ENCODE measurements at places on chromosomes 4 and X. TPM values are rescaled to one million over a fixed set of nuclear protein-coding genes. Genes with fewer than 3 reads are reported as not detected.

DNA sequence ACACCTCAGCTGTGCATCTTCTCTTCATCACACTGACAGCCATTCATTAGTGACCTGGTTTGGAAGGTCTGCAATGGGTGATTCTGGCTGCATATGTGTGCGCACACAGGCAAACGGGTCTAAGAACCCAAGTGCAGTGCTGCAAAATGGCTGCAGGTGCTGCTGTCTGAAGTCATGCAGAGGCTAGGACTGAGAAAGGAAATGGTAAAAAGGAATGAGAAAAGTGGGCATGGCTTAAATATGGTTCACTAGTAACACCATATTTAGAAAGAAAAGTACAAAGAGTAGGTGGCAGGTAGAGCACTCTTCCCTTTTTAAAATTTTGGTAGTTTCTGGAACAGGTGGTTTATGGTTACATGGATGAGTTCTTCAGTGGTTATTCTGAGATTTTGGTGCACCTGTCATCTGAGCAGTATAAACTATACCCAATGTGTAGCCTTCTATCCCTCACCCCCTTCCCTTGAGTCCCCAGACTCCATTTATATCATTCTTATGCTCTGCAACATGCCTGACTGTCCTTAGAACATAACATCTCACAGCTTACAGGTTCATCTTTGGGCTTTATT, 78.4 kb downstream of the CCNG2 start:
- H3K4me1 ChIP-seq = no peaks in the 10 kb centered on the region
- H3K4me3 ChIP-seq = no peak overlapping the region
- H3K36me3 ChIP-seq = no peaks in the 10 kb centered on the region

DNA sequence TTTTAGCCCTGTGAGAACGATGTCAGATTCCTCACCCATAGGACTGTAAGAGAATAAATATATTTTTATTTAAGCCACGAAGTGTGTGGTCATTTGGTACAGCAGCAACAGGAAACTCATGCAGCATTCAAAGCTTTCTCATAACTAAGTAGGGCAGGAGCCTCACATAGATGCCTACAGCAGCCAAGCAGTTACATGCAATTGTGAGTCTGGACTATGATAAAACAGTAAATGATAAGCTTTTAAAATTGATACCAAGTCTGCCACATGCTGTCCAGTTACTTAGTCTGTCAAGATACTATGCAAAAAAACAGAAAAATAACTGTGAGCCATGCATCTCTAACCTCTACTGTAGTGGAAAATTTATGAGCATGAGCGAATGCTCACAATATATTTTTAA, 359.6 kb downstream of the HS3ST1 start:
- H3K4me3 ChIP-seq = no peak overlapping the region
- H3K27me3 ChIP-seq = no peaks in the 10 kb centered on the region
- no peak for DNase-seq
- no peaks in the 10 kb centered on the region for H3K36me3 ChIP-seq
- no peak overlapping the region for H3K27ac ChIP-seq
- H3K4me1 ChIP-seq = no peaks in the 10 kb centered on the region

- H3K27me3 ChIP-seq = no peaks in the 10 kb centered on the region
- H3K4me1 ChIP-seq = no peaks in the 10 kb centered on the region
- H3K36me3 ChIP-seq = no peaks in the 10 kb centered on the region
- H3K4me3 ChIP-seq = no peak overlapping the region
Measured at GRCh38 chr4:169996379-169997240, 29.6 kb downstream of the MFAP3L start.

DNA sequence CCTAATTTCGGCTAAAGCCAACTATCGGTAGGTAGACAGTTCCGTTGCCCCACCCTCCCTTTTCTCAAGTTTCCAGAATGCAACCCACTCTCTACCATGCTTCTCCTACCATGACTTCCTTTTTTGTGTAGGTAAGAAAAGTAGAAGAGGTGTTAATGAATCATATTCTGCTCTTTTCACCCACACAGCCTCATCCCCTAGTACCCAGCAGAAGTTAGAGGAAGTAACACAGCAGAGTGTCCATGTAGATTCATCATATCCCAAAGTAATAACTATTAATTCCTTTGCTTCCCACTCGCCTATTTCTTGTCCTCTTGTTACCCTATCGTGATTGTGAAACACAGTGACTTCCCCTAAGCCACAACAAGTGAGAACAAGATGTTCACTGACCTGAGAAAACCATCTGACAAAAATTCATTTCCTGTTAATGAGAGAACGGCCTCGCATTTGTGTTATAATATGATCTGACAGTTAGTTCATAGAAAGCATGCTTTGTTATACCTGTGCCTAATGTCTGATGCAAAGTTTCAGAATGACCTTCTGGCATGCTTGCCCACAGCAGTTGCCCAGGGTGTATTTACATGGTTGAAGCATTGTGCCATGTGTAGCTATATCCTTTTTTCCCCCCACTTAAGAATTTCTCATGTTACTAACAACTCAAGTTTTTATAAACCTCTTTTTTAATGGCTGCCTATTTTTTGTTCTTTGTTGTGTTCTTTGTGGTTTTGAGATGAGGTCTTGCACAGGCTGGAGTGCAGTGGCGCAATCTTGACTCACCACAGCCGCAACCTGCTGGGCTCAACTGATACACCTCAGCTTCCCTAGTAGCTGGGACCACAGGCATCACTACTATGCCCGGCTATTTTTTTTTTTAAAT, 185.6 kb downstream of the RAP1GDS1 start:
- H3K4me1 ChIP-seq = peaks cover 42% of the 10 kb centered on the region
- DNase-seq = peak; percentile 63

GRCh38 chr4:60223208-60223923, 976.8 kb upstream of the ADGRL3 start:
- H3K4me1 ChIP-seq = no peaks in the 10 kb centered on the region
- H3K27me3 ChIP-seq = no peaks in the 10 kb centered on the region
- H3K36me3 ChIP-seq = no peaks in the 10 kb centered on the region

- peaks cover 27% of the 10 kb centered on the region for H3K4me1 ChIP-seq
- H3K36me3 ChIP-seq = no peaks in the 10 kb centered on the region
- DNase-seq = no peak
- H3K4me3 ChIP-seq = no peak overlapping the region
Measured at GRCh38 chrX:129983575-129984110, 1.2 kb downstream of the BCORL1 start.

- H3K27ac ChIP-seq = no peak overlapping the region
- no peaks in the 10 kb centered on the region for H3K4me1 ChIP-seq
- no peaks in the 10 kb centered on the region for H3K36me3 ChIP-seq
- no peak overlapping the region for H3K4me3 ChIP-seq
Measured at GRCh38 chr4:182478475-182478874, 235.3 kb downstream of the TENM3 start.

DNA sequence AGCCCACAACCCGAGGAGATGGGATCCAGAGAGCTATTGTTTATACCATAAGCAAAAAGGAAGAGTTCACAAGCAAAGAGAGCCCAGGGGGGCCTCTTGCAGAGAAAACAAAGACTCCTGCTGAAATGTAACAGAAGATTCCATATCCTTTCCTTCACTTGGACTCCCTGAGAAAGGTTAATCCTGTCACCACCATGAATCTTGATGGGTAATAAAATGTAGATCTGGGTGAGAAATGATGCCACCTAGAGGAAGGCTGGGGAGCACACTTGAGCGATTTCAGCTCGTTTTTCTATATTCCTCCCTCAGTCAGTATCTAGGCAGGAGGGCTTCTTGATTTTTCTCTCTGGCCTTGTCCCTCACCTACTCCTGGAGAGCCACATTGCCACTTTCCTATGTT, 10.2 kb upstream of the KCNE5 start:
- no peaks in the 10 kb centered on the region for H3K4me1 ChIP-seq
- H3K36me3 ChIP-seq = no peaks in the 10 kb centered on the region
- no peaks in the 10 kb centered on the region for H3K27me3 ChIP-seq

DNA sequence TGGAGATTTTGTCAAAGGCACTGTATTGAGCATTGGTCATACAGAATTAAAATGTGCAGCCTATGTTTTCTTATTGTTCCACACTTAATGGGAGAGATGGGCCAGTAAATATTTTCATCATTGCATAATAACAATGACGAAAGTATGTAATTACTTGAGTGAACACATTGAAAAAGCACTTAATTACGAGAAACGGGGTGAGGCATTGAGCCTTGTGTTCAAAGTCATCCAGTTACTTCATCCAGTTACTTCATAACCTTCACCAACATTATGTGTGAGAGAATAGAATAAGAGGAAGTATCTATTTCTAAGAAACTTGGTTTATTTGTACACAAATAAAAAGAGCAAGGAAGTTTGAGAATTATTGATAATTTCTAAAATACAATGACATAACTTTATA, 1427.0 kb downstream of the ADGRL3 start:
- no peak for DNase-seq
- H3K36me3 ChIP-seq = no peaks in the 10 kb centered on the region
- H3K4me1 ChIP-seq = no peaks in the 10 kb centered on the region
- no peak overlapping the region for H3K27ac ChIP-seq
- no peak overlapping the region for H3K4me3 ChIP-seq

The ENPP6 gene
- not detected for total RNA-seq

The CXorf49 gene
- not detected for total RNA-seq
